Smooth muscle cell of the brain vasculature (primary cell): ENCODE measurements at places on chromosomes 16 and 17.

DNA sequence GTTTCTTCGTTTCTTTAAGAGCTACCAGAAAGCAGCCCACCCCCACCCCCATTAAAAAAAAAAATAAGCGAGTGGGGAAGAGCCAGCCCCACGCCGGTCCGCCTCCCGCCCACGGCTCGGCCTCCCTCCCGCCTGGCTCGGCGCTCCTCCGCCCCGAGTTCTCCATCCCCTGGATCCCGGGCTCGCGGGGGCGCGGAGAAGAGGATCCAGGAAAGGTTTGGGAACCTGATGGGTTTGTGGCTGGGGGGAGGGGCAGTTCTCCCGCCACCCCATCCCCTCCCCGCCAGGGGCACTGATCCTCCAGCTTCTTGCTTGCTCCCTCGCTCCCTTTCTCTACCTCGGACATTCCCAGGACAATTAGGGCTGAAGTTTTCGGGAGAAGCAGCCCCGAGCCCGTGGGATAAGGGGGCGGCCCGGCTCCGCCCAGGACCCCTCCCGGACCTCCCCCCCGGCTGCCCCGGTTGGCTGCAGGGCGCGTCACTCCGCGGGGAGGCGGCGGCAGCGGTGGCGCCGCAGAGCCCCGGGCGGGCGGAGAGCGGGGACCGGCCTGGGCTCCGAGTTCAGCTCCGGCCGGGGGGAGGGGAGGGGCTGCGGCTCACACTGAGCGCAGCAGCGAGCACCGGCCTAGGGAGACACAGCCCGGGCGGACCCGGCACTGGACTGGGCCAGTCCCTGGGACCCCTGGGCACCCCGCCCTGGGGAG is 1.0 kb upstream of the SALL1 start:
- no peak for DNase-seq

DNA sequence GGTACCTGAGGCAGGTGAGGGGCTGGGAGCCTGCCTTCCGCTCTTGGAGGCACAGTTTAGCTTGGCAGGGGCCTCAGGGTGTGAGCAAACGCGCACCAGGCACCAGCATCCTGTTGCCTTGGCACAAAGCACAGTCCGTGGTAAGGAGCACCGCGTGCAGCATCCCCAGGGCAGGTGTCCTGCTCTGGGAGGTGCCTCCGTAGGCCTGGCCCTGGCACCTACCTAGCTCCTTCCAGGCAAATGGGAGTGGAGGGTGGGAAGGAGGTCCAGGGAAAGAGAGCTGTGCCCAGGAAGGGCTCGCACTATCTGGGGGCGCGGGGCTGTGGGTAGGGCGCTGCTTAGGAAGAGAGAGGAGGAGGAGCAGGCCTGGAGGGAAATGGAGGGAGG is 3.1 kb upstream of the GSE1 start:
- DNase-seq, result no peak

- peak; percentile 86 for DNase-seq
These were observed 2.1 kb downstream of the MFAP4 start for GRCh38 chr17:19384723-19385391.

DNA sequence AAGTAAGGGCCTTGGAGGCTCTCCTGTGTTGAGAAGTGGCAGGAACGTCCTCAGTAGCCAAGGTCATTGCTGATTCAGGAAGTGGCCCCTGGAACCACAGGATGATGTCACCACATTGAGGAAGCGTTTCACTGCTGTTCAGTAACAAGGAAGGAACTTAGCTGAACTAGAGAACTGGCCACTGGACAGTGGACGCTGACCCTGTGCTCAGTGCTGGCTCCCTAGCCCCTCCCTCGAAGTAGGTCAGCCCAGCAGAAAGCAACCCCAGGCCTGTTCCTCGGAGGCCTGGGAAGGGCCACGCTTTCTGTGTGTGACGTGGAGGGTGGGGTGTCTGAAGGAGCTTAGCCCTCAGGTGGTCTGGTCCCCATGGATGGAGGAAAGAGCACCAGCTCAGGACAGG is 58.3 kb downstream of the B9D1 start:
- DNase-seq, result no peak

- no peak for DNase-seq
These were observed 27.0 kb upstream of the NFAT5 start for GRCh38 chr16:69538808-69539207.

DNA sequence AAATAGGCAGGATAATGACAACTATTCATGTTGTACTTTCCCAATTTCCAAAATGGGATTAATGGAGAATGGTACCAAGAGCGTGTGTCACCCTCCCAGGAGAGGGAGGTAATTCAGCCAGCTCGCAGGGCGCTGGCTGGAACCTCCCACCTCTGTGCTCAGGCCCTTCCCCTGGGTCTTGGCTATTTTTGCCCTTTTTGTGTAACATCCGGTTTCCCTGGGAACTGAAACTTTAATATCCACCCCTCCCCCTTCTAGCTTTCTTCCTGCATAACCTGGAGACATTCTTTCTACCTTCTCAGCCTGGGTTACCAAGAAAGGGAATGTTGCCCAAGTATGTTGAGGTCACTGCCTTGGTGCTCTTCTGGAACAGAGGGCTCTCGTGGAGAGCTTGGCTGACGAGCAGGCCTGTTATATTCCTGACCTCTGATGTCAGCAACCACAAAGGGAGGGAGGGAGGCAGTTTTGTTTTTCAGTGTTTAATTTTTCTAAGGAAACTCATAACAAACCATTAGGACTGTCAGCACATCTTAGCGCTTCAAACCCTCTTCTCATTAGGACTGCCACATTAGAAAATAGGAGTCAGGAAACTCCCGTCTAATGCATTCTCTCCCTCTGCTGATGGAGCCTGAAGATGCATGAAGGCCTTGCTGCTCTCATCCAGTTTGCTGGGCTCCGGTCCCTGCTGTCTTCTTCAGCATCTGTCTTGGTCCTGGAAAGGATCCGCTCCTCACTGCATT is 25.6 kb downstream of the ITGB3 start:
- peak; percentile 59 for DNase-seq

GRCh38 chr17:49488612-49489011 is 6.5 kb upstream of the NGFR start:
- no peak for DNase-seq

DNA sequence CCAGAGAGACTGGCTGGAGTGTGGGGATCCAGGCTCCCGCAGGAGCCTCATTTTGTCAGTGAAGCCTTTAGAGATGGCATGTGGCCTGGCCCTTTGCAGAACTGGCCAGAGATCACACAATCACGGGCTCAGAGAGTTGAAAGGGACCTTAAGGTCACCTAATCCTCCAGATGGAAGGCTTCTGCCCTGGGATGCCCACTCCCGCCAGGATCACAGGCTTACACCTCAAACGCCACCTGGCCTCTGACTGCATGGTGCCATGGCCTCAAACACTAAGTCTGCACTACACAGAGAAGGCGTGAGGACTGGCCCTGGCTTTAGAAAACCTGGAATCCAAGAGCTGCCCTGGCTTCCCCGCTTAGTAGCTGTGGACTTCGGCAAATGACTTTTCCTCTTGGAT is 306.8 kb upstream of the CCL2 start:
- no peak for DNase-seq

DNA sequence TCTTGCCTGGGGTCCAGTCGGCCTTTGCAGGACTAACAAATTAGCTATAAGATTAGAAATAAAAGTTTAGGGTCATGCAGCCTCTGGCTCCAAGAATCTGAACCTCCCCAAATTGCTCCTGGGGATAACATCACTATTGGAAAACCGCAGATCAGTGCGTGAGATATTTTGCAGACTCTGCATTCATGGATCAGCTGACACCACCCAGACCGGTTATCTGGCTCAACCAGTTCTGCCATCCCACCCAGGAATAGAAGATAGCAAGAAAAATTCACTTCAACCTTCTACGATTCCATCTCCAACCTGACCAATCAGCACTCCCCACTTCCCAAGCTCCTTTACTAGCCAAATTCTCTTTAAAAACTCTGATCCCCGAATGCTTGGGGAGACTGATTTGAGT is 4.3 kb upstream of the PGS1 start:
- DNase-seq, result no peak

- DNase-seq, result no peak
These were observed 55.1 kb downstream of the ATP2C2 start for GRCh38 chr16:84423416-84423837.

GRCh38 chr17:58525239-58525638 is 10.8 kb upstream of the MTMR4 start:
- peak; percentile 45 for DNase-seq

DNA sequence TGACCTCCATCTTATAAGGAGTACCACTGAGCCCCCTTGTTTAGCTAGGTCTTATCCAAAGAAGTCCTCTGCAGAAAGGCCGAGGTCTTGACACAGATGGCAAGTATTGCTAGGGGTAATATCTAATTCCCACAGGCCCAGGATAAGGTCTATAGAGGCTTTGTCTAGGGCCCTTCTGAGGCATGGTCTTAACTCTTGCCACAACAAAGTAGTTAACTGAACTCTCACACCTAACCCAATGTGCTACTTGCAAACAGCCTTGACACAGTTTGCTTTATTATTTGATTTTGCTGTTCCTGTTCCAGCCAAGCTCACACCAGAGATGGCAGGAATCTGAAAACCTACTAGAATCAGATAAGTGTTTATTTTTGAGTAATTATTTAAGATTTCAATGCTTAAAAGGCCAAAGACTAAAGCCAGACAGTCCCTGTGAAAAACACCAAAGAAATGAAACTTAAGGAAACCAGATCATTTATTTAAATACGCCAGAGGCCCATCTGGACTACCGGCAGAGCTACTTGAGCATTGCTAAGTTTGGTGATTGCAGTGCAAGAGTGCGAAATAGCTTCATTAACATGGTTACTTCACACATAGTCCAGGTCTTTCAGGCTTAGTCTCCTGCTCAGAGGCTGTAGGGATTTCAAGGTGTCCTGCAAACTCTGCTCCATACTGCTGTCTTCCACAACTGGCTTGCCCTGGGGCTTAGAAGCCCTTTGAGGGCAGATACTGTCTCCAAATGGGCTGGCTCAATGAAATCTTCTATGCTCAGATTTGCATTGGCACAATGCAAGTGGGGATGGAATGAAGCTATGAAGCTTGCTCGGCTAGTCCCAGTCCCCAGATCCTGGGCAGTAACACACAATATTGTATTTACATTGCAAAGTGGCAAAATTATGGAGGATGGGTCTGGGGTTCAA is 28.5 kb upstream of the SUPT4H1 start:
- DNase-seq, result no peak

DNA sequence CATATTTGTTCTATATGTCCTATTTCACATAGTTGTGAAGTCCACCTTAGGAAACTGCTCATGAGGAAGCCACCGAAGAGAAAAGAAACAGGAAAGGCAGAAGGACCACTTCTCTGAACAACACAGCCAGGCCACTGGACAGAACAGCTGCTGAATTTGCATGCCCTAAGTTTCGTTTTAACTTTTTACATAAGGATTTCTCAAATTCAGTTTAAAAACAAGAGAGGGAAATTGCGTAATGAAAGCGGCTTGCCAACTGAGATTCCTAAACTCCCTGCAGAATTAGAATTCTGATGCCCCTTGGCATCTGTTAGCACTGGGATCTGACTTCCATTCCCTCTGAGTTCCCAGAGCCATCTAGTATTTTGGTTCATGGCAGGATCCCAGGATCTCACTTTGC is 5.0 kb upstream of the CCL8 start:
- DNase-seq, result no peak

DNA sequence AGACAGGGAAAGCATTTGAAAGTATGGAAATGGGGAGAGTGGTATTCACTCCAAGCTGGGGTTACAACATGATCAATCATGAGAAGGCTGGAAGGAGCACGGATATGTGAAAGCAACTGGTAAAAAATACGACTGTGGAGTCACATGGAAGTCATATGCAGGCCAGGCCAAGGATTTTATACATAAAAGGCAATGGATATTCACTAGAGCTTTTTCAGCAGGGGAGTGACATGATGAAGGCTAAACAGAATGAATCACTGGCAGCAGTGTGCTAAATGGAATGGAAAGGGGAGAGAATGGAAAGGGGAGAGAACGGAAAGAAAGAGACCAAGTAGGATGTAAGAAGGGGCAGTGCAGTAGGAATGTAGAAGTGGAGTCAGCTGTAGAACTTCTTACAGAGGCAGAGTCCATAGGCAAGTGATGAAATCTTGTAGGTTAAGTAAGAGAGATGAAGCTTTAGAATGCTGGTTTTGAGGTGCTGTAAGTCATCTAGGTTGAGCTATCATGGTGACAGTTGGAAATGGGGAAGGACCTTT is 13.0 kb upstream of the NETO2 start:
- no peak for DNase-seq

DNA sequence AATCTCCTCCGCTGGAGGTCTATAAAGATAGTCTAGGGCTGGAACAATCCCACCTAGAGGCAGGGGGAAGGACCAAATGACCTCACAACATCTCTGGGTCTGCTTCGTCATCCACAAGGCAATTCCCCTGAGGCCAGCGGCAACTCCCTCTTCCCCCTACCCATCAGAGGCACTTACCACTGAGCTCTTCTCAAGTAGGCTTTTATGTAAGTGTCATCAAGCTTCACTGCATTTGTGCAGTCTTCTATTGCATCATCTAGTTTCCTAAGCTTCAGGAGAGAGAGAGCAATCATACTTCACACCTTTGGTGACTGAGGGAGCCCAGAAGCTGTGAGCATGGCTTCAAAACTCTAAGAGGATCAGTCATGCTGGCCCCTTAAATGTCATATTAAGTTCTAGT is 21.0 kb downstream of the CNP start:
- DNase-seq, result no peak

- DNase-seq, result no peak
These were observed 506.8 kb upstream of the SALL1 start for GRCh38 chr16:51657848-51658247.

DNA sequence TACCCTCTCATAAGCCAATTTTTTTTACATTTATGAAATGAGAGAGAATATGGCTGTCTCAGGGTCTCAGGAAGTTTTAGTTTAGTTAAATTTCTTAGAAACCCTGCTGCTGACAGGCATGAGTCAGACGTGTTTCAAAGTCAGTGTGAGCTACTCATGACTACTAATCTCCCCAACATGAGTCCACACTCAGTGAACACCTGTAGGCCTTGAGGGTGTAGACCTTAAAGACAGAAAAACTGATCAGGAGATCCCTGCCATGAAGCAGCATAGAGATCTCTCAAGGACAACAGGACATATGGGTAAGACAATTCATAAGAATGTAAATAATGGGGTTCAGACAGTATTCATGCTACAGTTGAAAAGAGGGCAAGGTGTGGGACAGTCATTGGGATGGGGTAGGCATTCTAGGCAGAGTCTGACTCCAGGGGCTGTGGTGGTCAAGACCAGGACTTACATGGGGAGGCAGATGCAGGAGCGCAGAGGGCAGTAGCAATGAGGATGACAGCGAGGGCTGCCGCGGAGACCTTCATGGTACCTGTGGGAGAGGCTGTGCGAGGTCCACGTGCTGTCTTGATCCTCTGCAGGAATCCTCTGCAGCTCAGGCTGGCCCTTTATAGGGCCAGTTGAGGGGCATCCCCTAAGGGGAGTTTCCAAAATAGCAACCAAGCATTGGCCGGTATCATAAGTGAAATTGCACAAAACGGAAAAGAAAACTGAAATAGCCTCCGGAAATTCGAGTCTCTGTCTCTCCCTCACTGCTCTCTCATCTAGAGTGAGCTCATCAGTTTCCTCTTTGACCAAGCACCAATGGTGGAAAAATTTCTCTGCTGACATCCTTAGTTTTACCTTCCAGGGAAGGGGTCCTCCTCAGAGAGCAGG is at the start of gene CCL5:
TSS of gene CCL5 (minus strand) at position 588 of the 882 bp plus-strand sequence.
- DNase-seq, result no peak
